Activated T-helper 1 cell treated with Interleukin-2 at 50 U/mL for 16 hours (primary cell): ENCODE measurements at places on chromosomes 7 and 10.

DNA sequence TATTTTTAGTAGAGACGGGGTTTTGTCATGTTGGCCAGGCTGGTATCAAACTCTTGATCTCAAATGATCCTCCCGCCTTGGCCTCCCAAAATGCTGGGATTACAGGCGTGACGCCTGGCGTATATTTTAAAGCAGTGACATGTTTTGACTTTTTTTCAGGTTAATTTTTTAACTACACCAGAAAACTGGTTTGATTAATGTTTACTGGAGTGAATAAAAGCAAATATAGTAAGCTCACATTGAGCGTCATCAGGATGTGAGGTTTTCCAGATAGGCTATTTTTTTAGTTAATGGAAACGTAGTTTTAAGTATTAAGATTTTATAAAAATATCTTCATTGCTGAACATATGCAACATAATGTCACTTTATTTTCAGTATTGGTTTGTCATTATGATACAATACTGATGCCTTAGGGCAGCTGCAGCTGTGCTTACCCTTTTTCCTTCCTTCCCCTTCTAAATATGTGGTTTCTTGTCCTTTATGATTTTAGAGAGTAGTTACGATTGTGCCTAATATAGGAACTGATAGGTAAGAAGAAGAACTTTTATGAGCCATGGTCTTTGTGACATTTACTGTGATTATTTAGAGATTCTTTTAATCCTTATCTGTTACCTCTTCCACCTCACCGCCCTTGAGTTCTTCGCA, 37.3 kb downstream of the TMEM60 start:
- no peak for DNase-seq

GRCh38 chr10:59991661-59992060, 85.3 kb upstream of the CCDC6 start:
- no peak for DNase-seq

DNA sequence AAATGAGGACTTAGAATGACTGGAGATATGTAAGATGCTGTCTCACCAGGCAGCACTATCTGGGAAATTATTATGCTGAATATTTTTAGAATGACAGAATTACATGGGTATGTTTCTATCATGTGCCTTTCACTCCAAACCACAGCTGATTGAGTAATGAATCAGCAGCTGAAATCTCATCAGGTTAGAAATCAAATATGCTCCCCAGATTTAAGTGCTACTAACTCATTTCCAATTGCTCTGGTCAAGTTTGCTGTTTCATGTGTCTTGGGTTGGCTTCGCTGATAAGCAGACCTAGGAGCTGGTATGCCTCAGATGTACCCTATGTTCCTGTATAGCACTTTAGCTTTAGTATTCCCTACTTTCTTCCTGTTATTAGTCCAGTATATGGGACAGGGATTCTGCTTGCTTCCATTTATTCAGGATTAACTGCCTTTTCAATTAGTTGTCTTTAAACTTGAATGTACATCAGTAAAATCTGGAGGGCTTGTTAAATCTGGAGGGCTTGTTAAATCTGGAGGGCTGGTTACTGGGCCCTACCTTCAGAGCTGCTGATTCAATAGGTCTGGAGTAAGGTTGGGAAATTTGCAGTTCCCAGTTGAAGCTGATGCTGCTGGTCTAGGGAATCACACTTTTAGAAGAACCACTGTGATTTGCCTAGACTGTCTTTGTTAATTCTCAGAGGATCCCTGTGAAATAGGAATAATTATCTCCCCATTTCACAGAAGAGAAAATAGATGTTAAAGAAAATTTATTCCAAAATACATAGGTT, 172.9 kb downstream of the DKK1 start:
- DNase-seq, result no peak

DNA sequence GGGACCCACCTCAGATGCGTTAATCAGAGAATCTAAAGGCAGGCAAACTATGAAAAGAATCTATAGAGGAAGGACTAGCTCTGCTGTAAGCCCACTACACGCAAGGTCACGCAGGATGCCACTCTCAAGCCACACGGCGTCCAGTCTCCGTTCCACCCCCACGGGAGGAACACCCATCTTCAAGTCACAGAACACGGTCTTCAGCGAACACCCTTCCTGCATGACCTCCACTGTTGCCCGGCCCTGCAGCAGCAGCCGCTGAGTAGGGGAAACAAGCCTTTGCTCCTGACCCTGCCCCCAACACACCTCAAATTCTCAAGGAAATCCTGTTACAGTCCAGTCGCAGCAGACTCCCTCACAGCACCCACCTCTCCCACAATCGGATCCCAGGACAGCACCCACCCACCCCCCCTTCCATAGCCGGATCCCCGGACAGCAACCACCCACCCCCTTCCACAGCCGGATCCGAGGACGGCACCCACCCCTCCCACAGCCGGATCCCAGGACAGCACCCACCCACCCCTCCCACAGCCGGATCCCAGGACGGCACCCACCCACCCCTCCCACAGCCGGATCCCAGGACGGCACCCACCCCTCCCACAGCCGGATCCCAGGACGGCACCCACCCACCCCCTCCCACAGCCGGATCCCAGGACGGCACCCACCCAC, 133.7 kb downstream of the DIP2C start:
- no peak for DNase-seq

- no peak for DNase-seq
Measured at GRCh38 chr10:79349072-79349491, 1.8 kb downstream of the PPIF start.

DNA sequence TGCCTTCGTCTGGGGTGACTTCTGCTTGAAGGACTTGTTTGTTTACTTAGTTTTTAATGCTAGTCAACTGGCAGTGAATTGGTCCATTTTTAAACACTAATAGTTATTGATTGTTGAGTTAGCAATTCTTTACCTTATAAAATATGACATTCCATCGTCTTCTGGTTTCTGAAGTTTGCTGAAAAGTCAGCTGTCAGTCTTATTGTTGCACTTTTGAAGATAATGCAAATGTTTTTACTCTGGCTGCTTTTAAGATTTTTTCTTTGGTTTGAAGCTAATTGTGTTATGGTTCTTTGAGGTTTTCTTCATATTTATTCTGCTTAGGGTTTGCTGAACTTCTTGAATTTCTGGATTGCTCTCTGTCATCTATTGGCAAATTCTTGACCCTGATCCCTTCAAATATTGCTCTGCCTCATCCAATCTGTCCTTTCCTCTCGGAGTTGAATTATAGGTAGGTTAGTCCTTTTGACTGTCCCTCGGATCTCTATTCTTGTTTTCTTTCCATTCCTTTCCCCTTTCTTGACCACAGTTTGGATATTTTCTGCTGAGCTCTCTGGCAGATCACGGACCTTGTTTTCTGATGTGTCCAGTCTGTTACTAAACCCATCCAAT, 24.2 kb downstream of the MGMT start:
- no peak for DNase-seq

DNA sequence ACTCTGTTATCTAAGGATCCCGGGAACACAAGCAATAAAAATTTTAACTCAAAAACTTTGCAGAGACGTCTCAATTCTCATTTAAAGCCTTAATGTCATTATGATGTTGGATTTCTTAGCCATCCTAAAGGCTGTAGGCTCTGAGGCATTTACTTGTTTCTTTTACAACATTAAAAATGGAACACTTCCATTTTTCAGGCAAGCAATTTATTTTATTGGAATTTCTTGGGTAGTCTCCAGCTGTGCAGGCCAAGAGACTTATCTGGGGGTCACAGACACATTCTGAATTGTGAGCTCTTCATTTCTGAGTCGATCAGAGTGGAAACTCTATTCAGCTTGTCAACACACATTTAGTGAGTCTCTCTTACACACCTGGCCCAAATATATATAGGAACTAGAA, 48.0 kb upstream of the KIF5B start:
- DNase-seq, result no peak

- DNase-seq, result no peak
Measured at GRCh38 chr7:67738958-67739357, 742.3 kb downstream of the TYW1 start.

DNA sequence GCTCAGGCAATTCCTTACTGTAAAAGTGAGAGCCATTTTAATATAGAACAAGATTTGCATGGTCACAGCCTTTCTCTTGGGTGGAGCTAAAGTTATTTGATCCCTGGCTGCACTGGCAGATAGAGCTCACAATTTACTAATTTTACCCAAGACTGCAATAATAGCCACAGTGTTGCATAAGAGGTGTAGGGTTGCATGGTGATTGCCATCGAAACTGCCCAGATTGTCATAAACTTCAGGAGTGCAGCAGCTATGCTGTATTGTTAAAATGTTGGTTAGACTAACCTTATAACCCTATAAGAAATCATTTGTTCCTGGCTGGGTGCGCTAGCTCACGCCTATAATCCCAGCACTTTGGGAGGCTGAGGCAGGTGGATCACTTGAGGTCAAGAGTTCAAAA, 50.0 kb downstream of the VCL start:
- DNase-seq, result no peak

GRCh38 chr7:24907311-24907886, 72.6 kb downstream of the OSBPL3 start:
- peak; percentile 9 for DNase-seq

DNA sequence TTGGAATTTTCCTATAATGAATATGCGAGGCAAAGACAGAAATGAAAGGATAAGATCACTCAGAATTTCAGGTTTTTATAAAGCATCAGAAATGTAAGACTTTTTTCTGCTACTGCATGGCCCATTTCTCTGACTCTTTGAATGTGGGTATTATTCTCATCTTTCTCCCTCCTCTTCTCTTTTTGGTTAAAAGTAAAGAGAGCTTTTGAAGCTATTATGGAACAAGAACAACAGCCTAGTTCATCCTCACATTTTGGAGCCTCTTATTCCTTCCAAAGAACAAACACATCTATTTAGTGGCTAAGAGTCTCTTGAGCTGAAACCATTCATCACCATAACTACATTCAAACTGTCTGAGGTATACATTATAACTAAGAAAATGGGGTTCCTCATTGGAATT, 19.4 kb upstream of the ATRNL1 start:
- no peak for DNase-seq

- no peak for DNase-seq
Measured at GRCh38 chr10:15137636-15138035, 30.9 kb downstream of the NMT2 start.

DNA sequence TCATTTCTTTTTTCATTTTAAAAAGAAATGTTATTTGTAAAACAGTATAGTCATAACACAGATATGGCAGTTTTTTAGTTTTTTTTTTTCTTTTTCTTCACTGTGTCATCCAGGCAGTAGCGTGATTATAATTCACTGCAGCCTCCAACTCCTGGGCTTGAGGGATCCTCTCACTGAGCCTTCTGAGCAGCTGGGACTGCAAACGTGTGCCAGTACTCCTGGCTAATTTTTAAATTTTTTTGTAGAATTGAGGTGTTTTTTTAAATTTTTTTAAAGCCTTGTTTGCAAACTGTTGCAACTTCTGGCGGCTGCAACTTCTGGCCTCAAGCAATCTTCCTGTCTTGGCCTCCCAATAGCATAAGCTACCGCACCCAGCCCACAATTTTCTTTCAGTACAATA, 63.0 kb downstream of the HELLS start:
- DNase-seq, result no peak

- no peak for DNase-seq
Measured at GRCh38 chr7:130909881-130910672, 176.1 kb upstream of the KLF14 start.

DNA sequence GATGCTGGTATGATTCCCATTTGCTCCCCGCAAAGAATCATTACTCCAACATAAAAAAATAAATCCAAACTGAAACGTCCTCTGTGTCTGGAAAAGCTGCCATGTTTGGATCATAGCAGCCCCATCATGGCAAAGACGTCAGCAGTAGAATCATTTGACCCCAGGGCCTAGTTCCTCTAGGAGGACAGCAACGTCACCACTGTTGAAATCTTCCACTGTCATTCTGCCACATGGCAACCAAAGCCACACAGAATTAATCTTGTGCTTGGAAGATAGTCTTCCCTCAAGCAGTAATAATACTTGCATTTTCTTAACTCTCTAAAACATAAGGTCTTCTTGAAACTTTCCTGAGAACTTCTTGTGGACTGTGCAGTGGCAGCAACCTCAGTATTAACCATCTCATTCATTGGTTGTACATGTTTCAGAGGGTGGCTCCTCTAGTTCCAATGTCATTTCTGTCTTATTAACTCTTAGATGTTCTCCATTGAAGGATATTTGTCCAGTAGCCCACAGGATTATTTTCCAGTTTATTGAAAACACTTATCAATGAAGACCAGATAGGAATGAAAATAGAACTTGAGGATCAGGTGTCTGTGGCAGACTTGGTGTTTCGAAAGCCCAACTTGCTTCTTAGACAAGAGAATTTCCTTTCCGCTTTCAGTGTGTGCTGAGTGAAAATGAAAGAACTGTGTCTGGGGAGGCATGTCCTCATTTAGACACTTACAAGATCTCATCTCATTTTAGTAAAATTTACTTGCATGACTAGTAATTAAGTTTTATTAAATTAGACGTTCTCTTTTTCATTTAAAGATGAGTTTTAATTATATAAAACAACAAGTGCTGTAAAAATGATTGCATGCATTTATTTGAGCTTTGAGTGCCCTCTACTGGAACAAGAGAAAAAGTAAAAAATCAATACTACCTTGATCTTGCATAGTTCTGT, 28.9 kb upstream of the INHBA start:
- no peak for DNase-seq

DNA sequence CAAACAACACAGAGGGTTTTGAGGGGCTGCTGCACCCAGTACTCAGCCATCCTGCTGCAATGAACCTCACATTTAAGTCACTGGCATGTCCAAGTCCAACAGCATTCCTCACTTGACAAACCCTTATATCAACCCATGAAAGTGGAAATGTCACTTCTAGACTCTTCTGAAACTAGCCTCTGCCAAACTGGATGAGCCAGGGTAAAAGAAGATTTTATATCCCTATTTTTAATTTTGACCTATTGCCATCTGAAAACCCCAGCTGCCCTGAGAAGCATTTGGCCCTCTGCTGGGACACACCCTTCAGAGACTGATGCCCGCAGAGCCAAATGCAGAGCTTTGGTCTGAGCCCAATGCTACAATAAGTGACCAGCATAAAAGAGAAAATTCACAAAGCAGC, 201.1 kb downstream of the ANK3 start:
- DNase-seq, result no peak

DNA sequence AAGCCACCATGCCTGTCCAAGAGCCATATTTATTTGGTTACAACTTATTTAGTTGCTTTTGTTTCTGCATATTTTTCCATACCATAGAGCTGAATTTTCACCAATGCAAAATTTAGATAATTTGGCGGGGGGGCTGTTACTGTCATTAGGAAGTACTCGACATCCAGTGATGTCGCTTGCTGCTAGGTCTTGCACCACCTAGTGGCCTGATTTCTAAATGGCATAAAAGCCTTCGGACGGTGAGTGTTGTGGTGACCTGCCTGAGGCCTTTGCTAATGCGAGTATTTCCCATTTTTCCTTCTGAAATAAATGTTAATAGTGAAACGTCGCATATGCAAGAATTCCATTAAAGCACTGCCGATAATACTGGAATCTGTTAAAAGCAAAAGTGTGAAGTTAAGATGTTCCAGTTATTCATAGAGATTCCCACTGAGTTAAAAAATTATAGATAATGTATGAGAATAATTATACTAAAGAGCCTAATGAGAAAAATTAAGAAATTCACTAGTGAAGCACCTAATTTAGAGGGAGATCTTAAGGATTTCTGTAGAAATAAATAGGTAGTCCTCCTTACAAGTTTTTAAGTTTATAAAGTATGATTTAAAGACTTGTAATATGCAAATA, 86.1 kb upstream of the DNAJB6 start:
- DNase-seq, result peak; percentile 10
